ENCODE measurements at places on chromosomes 12 and 14.

GRCh38 chr12:12357719-12358461, 1.0 kb downstream of the BORCS5 start:
- DNase-seq = peak; percentile 52

DNA sequence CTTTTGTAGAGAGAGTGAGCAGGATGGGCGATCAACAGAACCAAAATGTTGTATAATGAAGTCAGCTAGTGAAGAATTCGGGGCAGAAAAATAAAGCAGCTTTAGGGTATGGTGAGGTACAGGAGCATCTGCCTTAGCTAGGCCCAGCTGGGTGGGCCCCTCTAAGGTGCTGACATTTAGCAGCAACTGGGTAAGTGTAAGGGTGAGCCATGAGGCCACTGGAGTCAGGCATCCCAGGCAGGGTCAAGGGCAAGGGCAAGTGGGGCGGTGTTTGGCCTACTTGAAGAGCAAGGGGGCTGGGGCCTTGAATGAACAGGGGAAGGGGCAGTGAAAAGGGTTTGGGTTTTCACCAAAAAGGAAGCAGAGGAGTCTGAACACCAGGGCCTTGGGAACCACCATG, 583.6 kb downstream of the BCL11B start:
- DNase-seq = no peak

DNA sequence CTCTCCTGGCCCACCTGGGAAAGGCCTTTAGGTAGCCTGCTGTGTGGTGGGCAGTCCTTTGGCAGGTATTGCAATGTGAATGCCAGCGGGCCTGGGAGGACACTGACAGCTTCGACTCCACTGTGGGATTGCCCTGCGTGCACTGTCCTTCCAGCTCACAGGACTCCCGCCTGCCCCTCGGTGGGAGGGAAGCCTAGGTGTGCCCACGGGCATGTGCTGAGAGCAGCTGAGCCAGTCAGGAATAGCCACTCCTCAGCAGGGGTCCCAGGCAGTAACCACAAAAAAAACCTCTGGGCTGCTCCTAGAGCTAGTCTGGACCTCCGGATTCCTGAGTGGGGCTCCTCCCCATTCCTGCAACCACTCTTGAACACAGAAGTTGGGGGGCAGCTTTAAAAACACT, 278.2 kb downstream of the FOXN3 start:
- no peak for DNase-seq

DNA sequence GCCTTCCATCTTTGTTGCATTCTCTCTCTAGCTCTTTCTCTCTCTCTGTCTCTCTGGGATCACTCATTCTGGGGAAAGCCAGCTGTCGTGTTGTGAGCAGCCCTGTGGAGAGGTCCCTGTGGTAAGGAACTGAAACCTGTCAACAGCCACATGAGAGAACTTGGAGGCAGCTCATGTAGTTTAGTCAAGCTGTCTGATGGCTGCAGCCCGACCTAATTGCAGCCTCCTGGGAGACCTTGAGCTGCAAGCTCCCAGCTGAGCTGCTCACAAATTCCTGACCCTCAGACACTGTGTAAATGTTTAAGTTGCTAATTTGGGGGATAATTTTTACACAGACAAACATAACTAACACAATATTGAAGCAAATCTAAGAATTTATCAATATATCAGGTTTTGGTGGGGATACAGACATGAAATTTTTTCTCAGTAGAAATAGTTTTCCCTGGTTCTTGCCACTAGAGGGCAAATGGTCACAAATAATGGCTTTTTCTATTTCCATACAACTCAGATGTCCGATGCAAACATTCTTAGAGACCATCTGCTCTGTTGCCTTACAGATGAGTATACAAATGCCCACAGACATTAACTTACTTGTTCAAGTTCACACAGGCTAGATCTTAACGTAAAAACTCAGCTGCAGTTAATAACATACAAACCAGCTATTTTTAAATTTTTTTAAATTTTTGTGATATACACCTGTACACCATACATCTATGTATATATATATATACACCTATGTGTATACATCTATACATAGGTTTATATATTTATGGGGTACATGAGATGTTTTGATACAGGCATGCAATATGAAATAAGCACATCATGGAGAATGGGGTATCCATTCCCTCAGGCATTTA, 15.5 kb upstream of the KRR1 start:
- DNase-seq = peak; percentile 30

DNA sequence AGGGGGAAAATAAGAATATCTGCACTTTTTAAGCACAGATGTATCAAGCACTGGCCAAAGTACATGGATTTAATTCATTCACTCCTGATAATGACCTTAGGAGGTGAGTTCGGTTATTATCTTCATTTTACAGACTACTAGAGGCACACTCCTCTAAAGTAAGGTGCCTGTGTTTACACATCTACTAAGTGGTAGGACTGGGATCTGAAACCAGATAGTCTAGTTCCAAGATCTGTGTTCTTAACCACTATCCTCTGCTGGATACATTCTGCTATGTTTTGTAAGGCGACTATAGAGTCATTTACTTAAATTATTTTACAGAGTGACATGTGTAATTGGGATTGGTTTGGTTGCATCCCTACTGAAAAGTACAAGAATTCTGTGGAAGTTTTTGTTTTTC, 175.3 kb downstream of the ESR2 start:
- no peak for DNase-seq

Measured in activated CD8-positive, alpha-beta T cell treated with anti-CD3 and anti-CD28 coated beads, Interleukin-2, amount 10 ng/mL, durations not matched to agents 7 days and 5 days (primary cell).